ENCODE measurements at places on chromosomes 12 and 14.

DNA sequence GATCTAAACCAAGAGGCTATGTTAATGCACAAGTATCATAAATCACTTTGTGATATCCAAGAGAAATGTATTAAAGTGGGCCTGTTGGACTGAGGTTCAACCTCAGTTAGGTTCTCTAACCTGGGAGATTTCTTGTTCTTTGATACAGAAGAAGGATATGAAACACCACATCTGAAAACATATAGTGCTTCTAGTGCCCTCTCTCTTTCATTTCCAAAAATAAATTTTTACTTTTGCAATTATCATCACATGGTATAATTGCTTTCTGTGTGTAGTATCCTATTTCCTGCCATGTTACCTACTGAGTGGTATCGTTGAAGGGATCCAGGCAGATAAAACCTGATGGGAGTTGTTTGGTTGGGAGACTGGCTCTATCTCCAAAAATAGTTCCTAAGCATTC is 264.9 kb downstream of the CCER1 start:
- DNase-seq, result no peak

- DNase-seq, result peak; percentile 42
These were observed 2.0 kb upstream of the CCDC197 start for GRCh38 chr14:93994919-93995682.

DNA sequence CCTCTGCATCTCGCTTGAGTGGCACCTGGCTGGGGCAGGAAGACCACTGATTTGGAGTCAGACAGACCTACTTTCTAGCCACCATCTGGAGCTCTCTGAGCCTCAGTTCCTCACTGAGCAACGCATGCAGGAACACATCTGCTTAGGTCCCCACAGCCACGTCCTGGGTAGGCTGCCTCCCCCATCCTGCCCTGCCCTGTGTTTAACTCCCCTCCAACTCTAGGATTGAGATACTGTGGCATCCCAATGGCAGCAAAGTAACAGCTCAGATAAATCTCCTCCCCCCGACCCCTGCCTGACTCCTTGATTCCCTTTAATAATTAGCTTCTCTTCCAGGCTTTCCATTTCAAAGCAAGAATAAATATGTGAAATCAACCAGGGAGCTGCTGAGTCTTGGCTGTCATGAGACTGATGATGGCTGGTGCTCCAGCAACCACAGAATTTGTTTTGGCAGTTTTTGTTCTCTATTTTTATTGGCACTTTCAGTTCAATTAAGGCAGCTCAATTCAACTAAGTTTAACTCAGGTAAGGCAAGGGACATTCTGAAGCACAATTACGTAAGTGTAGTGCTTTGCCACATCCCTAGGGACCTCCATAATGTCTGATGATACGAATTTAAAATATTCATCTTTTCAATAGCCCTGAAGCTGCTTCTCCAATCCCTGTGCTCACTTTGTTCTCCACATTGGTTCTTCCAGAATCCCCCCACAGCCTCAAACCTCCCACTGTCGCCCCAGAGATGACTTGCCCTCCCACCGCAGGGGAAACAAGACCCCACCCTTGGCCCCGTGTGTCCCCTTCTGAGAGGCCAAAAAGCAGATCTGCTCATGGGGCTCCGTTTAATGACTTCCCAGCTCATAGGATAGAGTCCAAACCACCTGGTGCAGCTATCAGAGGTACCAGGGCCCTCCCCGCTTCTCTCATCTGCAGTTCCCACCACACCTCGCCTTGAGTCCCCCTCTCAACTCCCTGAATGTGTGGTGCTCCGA is 58.2 kb downstream of the ESR2 start:
- no peak for DNase-seq

DNA sequence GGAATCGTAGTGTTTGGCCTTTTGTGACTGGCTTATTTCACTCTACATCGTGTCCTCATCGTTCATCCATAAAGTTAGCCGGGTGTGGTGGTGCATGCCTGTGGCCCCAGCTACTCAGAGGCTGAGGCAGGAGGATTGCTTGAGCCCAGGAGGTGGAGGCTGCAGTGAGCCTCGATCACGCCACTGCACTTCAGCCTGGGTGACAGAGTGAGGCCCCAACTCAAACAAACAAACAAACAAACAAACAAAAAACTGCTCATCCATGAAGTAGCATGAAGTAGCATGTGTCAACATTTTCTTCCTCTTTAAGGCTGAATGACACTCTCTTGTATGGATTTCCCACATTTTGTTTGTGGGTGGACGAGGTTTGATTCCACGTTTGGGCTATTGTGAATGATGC is 44.0 kb upstream of the MEG3 start:
- no peak for DNase-seq

- DNase-seq, result no peak
These were observed 179.7 kb downstream of the KIF26A start for GRCh38 chr14:104317975-104318557.

- DNase-seq, result no peak
These were observed 615 bp downstream of the CDKN1B start for GRCh38 chr12:12717586-12718380.

DNA sequence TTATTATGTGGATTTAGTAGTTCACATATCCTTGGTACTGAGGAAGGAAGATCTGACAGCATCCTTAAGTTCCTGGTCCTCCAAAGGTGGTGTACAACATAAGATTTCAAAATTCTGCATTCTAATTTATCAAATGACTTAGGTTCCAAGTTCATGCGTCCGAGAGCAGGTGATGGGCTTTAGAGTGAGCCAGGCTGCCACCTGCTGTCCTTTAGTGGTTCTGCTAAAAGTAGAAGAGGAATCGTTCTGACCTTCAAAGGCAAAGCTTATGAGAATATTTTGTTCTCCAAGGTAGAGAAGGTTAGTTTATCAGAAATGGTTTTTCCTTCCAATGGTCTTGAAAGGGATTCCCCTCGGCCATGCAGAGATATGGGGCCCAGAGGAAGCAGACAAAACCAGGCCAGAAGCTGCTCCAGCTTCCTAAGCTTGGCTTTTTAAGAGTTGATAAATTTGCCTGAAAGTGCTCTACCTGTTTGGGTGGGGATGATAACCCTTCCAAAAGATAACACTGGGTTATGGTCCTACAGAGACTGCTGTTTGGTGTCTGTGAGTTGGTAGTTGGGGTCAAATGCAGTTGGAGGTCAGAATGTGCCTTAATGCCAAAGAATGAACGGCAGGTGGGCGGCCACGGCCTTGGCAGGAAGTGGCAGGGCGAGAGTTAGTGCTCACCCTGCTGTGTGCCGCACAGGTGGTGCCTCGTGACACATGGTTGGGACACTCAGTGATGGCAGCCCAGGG is 29.1 kb upstream of the LRTM2 start:
- peak; percentile 60 for DNase-seq

GRCh38 chr12:70243510-70244371 is 508 bp downstream of the CNOT2 start:
- peak; percentile 56 for DNase-seq

- no peak for DNase-seq
These were observed 168.6 kb upstream of the PDE3A start for GRCh38 chr12:20199780-20200179.

DNA sequence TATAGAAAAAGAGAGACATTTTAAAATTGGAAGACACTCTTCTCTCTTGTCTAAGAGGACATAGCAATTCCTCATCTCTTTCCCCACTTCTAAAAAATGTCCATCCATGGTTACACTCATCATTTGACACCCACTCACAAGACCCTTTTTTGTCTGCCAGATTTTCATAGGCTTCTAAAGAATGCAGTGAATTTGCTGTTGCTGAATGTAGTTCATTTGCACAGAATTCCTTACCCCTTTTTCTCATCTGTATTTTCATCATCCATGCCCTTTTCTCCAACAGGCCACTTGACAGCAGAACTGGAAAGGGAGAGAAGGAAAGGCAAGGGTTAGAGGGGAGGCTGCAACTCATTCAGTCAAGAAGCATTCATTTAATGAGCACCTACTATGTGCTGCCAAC is 128.0 kb downstream of the NUAK1 start:
- no peak for DNase-seq

DNA sequence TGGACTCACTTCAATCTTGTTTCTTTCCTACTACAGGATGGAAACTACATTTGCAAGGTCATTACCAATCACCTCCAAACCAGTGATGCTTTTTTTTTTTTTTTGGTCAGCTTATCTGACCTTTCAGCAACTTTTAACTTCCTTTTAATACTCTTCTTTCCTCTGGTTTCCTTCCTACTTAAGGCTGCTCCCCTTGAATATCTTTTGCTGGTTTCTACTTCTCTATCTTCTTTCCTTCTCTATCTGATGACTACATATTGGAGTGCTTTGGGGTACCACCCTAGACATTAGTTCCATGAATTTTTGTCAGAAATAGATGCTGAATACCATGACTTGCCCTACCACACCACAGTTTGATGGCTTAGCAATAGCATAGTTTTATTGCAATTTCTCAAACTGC is 197.7 kb upstream of the DDHD1 start:
- DNase-seq, result no peak

DNA sequence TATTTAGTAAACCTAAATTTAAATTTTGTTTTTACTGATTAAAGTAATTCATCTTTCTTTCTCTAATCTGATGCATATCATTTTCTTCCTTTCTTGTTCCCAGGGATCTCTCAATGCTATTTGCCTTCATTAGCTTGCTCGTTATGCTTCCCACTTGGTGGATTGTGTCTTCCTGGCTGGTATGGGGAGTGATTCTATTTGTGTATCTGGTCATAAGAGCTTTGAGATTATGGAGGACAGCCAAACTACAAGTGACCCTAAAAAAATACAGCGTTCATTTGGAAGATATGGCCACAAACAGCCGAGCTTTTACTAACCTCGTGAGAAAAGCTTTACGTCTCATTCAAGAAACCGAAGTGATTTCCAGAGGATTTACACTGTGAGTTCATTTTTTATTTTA is 48.6 kb downstream of the VEZT start:
- no peak for DNase-seq

DNA sequence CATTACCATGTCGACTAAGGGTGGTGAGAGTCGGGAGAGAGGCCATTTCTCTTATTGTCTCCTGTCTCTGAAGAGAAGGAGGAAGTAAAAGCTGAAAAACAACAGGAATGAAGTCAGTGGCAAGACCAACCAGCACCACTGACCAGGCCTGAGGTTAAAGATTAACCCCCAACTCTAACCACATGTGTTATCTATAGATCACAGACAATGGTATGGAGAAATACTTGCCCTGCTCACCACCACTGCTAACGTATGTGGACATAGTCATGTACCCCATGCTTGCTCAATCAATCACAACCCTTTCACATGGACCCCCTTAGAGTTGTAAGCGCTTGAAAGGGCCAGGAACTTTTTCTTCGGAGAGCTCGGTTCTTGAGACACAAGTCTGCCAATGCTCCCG is 690.9 kb upstream of the LMO3 start:
- no peak for DNase-seq

DNA sequence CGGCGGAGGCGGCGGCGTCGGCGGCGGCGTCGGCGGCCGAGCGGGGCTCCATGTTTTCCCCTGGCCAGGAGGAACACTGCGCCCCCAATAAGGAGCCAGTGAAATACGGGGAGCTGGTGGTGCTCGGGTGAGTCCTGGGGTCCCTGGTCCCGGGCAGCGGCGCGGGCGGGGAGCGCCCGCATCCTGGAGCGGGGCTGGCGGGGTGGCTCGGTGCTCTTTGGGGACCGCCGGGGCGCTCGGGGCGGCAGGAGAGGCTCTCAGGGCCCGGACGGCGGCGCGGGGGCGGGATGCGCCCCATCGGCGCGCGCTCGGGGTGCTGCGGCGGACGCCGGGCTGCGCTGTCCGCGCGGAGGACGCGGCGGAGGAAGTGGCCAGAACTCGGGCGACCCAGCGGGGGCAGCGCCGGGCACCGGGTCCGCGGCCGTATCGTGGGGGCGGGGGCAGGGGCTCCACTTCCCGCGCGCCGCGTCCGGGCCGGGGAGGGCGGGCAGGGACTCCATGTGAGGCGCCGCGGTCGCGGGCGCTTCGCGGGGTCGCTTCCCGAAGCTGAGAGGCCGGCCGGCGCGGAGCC is 485 bp downstream of the PELI2 start:
- no peak for DNase-seq

GRCh38 chr14:56474419-56475022 is 105.1 kb upstream of the TMEM260 start:
- DNase-seq, result no peak

DNA sequence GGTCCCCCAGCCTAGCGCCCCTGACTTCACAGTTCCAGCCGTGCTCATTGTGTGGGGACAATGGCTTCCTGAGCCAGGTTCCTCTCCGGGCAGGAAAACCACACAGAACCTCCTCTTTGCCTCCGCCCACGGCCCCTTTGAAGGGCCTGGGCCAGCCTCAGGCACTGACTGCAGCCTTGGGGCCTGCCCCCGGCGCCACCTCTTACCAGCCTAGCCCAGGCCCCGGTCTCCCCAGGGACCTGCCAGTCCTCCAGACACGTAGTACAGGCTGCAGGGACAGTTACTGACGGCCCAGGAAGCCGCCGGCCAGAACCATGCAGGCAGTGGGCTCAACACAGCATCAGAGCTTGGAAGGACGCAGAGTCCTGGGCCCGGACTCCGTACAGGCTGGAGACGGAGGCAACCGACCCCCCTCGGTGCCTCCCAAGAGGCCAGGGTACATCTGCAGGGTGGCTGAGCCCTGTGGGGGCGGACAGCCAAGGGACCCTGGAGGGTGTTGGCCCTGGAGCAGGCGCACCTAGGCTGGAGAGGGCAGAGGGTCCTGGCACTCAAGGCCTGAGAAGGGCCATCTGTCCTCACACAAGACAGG is 20.9 kb upstream of the NUDT14 start:
- no peak for DNase-seq

DNA sequence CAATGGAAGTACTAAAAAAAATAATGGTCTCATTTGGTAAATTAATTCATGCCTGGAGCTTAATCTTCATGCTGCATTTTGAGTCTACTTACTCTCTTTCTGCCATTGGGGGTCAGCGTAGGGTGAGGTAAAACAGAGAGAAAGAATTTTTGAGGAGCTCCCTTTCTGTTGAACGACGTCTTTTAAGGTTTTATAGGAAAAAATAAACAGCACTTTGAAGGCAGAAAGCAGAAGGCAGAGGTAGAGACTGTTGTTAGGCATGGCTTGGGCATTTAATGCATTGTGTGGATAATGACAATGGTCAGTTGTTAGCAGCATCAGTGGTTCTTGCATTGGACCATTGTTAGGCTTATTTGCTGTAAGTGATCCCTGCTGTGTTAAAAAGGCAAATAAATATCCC is 557.2 kb upstream of the STXBP6 start:
- DNase-seq, result no peak

GRCh38 chr14:25053585-25053984 is 3.6 kb upstream of the STXBP6 start:
- DNase-seq, result no peak

DNA sequence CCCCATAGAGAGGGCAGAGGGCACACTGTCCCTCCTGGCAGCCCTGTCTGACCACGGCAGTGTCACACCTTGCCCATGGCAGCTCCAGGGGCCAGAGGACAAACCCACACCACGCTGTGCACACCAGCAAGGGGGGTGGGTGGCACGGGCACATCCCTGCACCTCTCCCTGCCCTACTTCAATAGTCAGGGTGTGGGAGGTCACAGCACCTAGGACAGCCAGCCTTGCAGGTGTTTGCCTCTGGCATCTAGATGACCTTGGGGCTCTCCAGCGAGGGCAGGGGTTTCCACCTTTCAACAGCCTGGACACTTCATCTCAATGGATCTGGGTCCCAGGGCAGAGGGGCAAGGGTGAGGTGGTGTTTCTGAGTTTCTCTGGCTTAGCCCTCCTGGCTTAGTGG is 69.2 kb downstream of the LGMN start:
- no peak for DNase-seq

GRCh38 chr14:45559626-45560025 is 306.6 kb upstream of the MIS18BP1 start:
- no peak for DNase-seq

- DNase-seq, result no peak
These were observed 7.2 kb upstream of the OTX2 start for GRCh38 chr14:56817396-56817921.

Data from stimulated activated CD4-positive, alpha-beta T cell treated with anti-CD3 and anti-CD28 coated beads, Interleukin-1b, Interleukin-23, amount 100 ng/mL, for 4 hours (primary cell).